ENCODE measurements at places on chromosomes 16 and 17. TPM values are rescaled to one million over a fixed set of nuclear protein-coding genes. Genes with fewer than 3 reads are reported as not detected.
A peak's percentile ranks its signal among the peaks of the same experiment; 100 is the strongest.

GRCh38 chr16:70665806-70666735, 19.7 kb downstream of the IL34 start:
- no peak overlapping the region for H3K4me3 ChIP-seq
- DNase-seq, result peak; percentile 2
- no peaks in the 10 kb centered on the region for H3K4me1 ChIP-seq
- no peaks in the 10 kb centered on the region for H3K27me3 ChIP-seq

The TMEM114 gene
- not detected for total RNA-seq

DNA sequence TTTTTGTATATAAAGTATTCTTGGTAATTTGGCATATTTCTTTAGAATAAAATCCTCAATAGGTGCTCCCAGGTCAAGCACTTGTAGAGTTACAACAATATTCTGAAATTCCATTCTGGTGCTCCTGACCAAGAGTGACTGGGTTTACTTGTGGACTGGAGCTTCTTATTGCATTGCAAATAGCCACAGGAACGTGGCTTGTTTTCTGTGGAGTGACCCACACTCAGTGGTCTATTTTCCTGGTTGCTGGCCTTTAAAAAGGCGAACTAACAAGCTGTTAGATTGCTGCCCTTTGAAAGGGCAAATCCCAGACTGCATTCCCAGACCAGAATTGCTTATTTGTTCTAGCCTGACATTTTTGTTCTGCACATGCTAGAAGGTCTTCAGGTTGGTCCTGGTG, 658.8 kb upstream of the GOT2 start:
- DNase-seq, result no peak
- no peaks in the 10 kb centered on the region for H3K36me3 ChIP-seq
- H3K27ac ChIP-seq, result no peak overlapping the region
- H3K27me3 ChIP-seq, result no peaks in the 10 kb centered on the region
- H3K4me1 ChIP-seq, result no peaks in the 10 kb centered on the region

The SLC13A2 gene
- total RNA-seq, result not detected

DNA sequence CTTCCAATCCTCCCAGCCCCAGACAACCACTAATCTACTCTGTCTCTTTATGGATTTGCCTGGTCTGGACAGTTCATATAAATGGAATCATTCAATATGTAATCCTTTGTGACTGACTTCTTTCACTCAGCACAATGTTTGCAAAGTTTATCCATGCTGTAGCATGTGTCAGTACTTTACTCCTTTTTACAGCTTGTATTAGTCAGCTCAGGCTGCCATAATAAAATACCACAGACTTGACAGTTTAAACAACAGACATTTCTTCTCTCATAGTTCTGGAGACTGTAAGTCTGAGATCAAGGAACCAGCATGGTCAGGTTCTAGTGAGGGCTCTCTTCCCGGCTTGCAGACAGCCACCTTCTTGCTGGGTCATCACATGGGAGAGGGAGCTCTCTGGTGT, 41.3 kb downstream of the GPRC5B start:
- H3K4me3 ChIP-seq, result no peak overlapping the region
- H3K27ac ChIP-seq, result no peak overlapping the region
- no peaks in the 10 kb centered on the region for H3K4me1 ChIP-seq
- H3K27me3 ChIP-seq, result no peaks in the 10 kb centered on the region

DNA sequence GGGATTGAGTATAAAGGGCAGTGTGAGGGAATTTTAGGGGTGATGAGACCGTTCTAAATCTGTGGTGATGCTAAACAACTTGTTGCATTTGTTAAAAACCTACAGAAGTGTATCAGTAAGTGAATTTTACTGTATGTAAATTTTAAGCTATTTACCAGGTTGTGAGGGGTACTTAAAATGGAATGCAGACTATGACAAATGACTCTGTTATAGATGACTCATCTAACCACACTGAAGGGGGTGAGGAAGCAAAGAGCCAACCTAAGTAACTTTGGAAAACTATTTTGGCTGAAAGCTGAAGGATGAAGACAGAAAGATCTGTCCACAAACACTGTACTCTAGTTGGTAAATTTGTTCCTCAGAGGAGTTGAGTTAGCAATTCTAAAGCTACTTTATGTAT, 5.3 kb upstream of the MKS1 start:
- no peak overlapping the region for H3K27ac ChIP-seq
- H3K4me1 ChIP-seq, result peaks cover 14% of the 10 kb centered on the region
- H3K4me3 ChIP-seq, result no peak overlapping the region
- no peaks in the 10 kb centered on the region for H3K36me3 ChIP-seq
- H3K27me3 ChIP-seq, result peaks cover 17% of the 10 kb centered on the region
- DNase-seq, result no peak

DNA sequence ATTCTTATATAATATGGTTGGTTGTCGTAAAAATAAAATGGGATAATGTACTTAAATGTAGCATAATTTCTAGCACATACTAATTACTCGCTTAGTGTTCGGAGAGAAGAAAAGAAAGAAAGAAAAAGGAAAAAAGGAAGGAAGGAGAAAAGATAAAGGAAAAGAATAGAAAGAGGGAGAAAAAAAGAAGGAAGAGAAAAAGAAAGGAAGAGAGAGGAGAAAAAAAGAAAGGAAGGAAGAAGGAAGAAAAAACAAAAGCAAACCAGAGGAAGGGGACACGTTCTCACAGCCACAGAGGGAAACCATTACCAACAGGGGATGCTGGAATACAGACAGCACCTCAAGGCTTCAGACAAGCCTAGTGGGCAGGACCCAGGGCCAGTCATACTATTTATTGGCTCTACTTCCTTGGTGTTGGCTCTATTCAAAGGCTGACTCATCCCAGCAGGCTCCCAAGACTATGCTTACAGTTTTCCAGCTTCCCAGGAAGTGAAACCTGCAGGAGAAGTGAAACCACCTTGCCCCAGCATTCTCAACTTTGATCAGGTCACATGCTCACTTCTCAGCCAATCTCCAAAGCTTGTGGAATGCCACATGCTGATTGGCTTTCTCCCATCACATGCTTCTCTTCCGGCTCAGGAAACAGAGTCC, 273.5 kb upstream of the IRX5 start:
- no peak overlapping the region for H3K27ac ChIP-seq
- no peaks in the 10 kb centered on the region for H3K36me3 ChIP-seq
- H3K4me1 ChIP-seq, result peaks cover 3% of the 10 kb centered on the region
- H3K4me3 ChIP-seq, result no peak overlapping the region
- DNase-seq, result no peak

The PLEKHH3 gene
- total RNA-seq, result 0.97 TPM
